NCI-H187 (cell line): ENCODE measurements at places on chromosomes 2 and 18.

DNA sequence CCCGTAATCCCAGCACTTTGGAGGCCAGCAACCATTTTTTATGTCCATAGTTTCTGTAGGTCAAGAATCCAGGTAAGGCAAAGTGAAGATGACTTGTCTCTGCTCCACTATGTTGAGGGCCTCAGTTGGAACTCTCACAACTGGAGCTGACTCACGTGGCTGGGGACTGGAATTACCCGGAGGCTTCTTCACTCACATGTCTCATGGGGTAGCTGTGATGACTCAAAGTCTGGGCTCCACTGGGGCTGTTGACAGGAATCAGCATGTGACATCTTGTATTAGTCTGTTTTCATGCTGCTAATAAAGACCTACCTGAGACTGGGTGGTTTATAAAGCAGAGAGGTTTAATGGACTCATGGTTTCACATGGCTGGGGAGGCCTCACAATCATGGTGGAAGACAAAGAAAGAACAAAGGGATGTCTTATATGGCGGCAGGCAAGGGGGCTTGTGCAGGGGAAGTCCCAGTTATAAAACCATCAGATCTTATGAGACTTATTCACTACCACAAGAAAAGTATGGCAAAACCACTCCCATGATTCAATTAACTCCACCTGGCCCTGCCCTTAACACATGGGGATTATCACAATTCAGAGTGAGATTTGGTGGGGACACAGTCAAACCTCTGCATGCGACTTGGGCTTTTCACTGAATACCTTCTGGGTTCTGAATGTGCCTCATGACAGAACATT, 7.8 kb upstream of the PPP1R1C start:
- no peak for DNase-seq

- no peak for DNase-seq
Observed at GRCh38 chr18:23572012-23572411, 14.3 kb downstream of the NPC1 start.

DNA sequence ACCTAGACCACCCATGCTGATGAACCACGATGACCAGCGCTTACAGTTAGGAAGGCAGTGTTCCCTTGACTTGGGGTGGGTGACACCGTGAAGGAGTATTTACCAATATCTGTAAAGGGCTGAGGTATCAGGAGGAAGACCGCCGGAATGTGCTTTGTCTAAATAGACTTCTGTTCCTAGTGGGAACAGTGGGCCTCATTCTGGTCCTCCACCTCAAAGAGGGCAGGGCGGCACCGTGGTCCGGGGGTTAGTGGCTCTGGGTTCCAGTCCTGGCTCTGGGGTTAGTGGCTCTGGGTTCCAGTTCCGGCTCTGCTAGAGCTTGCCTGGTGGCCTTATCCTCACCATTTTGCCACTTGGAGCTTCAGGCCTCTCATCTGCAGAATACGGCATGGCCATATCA, 91.6 kb upstream of the SMAD2 start:
- DNase-seq: no peak

GRCh38 chr18:69557282-69557681, 156.6 kb downstream of the DOK6 start:
- DNase-seq: no peak

- DNase-seq: no peak
Observed at GRCh38 chr2:97845133-97845532, 131.8 kb downstream of the ZAP70 start.

DNA sequence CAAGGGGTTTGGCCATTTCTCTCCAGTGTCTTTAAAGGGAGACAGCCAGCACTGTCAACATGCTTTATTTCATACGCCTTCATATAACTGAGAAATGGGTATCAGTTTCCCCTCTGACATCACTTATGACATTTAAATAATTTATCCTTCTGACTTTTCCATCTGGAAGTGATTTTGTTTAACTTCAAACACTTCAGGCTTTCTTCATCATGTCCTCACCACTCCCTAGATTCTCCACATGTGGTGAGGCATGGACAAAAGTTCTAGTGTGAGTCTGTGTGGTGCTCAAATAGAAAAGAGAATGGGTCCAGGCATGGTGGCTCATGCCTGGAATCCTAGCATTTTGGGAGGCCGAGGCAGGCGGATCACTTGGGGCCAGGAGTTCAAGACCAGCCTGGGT, 158.6 kb downstream of the TXNL1 start:
- no peak for DNase-seq

DNA sequence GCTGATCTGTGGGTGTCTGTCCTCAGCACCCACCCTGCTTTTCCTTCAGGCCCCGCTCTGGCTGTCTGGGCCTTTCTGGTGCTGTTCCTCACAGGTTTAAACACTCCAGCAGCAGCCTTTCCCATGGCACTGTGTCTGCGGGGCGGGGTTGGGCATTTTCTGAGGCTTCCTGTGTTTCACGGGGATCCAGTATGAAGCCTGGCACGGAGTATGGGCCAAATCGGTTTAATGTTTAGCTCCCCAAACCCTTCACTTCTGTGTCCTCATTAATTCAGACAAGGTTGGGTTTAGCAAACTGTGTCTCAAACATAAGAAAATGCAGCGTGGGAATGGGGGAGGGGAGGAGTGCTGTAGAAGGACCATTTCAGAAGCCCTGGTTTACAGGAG, 44.9 kb downstream of the HPCAL1 start:
- DNase-seq: no peak

GRCh38 chr2:172806996-172807395, 71.4 kb downstream of the RAPGEF4 start:
- no peak for DNase-seq

- DNase-seq: no peak
Observed at GRCh38 chr2:121635371-121635770, 13.9 kb downstream of the CLASP1 start.

DNA sequence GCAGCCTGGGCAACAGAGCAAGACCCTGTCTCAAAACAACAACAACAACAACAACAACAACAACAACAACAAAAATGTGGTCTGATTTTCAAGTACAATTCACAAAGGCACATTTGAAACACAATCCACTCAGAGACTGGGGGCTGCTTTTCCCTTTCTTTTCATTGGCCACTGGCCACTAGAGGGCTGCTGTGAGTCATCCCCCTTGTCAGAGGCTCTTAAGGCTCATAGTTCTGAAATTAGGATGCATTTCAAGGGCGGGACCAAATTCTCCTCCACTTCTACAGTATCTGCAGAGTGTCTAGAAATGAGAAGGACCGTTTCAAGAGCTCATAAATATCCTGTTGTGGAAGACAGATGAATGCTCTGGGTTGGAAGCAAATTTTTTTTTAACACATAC, 285.4 kb downstream of the NRXN1 start:
- DNase-seq: peak; percentile 70

GRCh38 chr2:425243-425642, 137.4 kb upstream of the ALKAL2 start:
- no peak for DNase-seq

DNA sequence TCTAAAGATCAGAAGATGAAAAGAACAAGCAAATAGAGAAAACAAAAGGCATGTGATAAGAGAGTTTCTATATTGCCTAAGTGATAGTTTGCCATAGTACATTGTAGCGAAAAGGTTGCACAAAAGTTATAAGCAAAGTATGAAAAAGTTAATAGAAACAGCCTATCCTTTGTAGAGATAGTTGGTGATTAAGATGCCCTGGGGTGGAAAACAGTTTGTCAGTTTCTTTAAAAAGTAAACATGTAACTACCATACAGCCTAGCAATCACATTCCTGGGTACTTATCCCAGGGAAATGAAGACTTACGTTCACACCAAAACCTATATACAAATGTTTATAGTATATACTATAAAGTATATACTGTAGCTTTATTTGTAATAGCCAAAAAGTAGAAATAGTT, 16.9 kb upstream of the DAPL1 start:
- no peak for DNase-seq

GRCh38 chr18:58699551-58699950, 28.3 kb downstream of the MALT1 start:
- DNase-seq: no peak

GRCh38 chr2:31176742-31177141, 38.5 kb upstream of the GALNT14 start:
- no peak for DNase-seq

- DNase-seq: no peak
Observed at GRCh38 chr2:73971722-73972121, 13.0 kb upstream of the TET3 start.

DNA sequence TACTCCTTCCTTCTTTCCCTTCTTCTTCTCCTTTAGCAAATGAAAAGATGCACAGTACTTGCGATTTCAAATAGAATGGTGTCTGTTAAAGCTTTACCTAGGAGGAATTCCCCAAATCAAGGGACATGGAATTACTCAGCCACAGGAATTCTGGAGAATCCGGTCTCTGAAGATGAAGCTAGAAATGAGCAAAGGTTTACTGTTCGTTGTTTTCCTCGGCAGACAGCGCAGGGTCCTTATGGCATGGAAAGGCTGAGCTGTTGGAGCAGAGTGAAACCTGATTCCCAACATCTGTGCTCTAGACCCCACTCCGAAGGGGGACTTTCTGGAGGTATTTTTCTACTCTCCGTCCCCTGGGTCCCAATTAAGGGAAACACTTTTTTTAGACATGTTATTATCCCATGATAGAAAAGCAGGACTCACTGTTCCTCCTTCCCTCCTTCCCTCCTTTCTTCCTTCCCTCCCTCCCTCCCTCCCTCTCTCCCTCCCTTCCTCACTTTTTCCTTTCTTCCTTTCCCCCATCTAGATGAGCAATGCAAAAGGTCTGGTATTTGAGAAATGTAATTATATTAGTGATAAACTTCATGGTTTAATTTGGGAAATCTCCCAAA, 47.1 kb downstream of the CDCA7 start:
- DNase-seq: no peak

GRCh38 chr18:42514512-42514911, 559.5 kb downstream of the PIK3C3 start:
- DNase-seq: no peak

- DNase-seq: no peak
Observed at GRCh38 chr2:176561706-176562105, 292.5 kb downstream of the MTX2 start.

GRCh38 chr2:118981632-118982031, 39.6 kb downstream of the MARCO start:
- DNase-seq: no peak

DNA sequence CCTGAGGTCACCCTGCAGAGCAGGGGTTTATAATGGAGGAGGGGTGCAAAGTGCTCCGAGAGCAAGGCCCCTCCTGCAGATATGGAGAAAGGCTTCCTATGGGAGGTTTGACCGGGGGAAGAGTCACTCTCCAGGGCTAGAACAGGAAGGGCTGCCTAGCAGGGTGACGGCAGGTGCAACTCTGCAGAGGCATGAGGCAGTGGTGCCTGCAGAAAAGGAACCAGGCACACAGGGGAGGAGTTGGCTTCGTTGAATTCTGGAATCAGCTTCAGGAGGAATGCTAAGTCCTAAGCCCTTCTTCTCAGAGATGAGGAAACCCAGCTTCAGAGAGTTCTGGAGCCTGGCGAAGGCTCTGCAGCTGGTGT, 17.5 kb upstream of the HPCAL1 start:
- DNase-seq: no peak

DNA sequence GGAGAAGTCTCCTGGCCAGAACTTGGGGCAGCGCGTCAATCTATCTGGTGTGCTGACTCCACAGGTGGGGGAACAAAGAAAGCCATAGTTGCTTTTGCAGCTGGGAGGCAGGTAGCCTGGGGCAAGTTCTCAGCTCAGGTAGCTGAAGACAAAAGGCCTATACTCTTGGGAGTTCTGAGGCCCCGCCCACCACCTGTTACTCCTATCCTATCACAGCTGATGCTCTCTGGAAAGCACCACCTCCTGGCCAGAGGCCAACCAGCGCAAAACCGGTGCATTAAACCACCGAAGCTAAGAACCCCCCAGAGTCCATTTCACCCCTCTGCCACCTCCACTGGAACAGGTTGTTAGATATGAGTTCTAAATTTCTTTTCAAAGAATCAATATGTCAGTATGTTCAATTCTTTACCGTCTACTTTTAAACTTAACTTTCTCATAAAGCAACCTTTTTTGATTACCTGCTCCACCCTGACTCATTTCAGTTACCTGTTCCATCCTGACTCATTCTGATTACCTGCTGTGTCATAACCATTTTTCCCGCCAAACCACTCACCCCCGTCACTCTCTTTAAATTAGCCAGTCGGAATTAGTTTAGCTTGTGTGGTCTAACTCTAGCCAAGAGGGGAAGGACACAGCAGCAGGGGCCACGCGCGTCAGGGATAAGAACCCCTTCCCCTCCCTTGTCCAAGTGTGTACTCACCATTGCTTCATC, 43.4 kb downstream of the UPP2 start:
- DNase-seq: no peak

GRCh38 chr18:63318889-63319382, 633 bp downstream of the BCL2 start:
- DNase-seq: no peak

DNA sequence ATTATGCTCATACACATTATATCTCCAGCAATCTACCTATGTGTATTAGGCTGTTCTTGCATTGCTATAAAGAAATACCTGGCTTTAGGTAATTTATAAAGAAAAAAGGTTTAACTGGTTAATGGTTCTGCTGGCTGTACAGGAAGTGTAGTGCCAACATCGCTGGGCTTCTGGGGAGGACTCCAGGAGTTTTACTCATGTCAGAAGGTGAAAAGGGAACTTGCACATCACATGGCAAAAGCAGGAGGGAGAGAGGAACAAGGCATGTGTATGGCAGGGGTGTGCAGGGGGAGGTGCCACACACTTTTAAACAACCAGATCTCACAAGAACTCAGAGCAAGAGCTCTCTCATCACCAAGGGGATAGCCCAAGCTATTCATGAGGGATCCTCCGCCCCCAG, 715.4 kb upstream of the ZEB2 start:
- DNase-seq: no peak

- DNase-seq: no peak
Observed at GRCh38 chr2:100955226-100955625, 46.9 kb upstream of the RPL31 start.

GRCh38 chr18:24459772-24460171, 665 bp upstream of the HRH4 start:
- DNase-seq: no peak

GRCh38 chr2:237044281-237044680, 41.4 kb upstream of the COPS8 start:
- DNase-seq: no peak

DNA sequence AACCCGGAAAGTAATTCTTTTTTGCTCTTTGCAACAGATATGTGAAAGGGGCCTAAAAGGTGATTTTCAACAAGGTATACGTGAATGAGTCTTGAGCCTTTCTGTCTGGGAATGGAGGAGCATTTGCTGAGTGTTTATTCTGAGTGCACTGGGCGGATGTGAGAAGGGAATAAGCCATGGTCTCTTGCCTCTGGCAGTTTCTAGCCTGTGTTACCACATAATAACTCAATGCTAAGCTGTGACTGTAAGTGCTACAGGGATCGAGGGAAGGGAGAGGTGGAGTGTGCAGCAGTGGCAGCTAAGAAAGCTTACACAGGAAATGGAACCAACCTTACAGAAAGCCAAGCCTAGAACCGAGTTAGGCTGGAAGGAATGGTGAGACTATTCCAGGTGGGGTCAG, 444.3 kb downstream of the SLC4A3 start:
- no peak for DNase-seq

- no peak for DNase-seq
Observed at GRCh38 chr2:18674309-18674708, 84.9 kb upstream of the NT5C1B start.

GRCh38 chr2:240874715-240875227, 6.1 kb downstream of the AGXT start:
- DNase-seq: no peak

GRCh38 chr18:8073167-8073566, 506.1 kb downstream of the PTPRM start:
- DNase-seq: no peak
